ENCODE measurements at places on chromosomes 11 and 22.

- DNase-seq = no peak
These were observed 17.7 kb downstream of the PHLDB1 start for GRCh38 chr11:118625036-118625690.

DNA sequence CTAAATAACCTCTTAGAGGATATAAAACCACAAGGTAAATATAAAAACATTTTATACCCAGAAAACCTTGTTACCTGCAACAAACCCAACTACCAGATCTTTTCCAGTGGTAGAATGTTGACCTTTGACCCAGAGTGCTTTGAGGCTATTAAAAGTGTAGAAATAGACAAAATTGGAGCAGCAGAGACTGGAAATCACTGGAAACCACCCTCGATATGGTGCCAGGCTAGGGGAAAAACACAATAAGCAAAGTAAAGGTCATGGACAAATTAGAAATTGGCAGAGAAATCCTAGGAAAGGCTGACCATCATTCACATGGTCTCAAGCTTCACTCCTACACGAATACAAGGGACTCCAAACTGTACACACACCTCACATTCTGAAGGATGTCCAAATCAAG, 26.7 kb downstream of the SLC25A17 start:
- DNase-seq = no peak

- DNase-seq = no peak
These were observed 15.0 kb downstream of the TUB start for GRCh38 chr11:8095806-8096522.

DNA sequence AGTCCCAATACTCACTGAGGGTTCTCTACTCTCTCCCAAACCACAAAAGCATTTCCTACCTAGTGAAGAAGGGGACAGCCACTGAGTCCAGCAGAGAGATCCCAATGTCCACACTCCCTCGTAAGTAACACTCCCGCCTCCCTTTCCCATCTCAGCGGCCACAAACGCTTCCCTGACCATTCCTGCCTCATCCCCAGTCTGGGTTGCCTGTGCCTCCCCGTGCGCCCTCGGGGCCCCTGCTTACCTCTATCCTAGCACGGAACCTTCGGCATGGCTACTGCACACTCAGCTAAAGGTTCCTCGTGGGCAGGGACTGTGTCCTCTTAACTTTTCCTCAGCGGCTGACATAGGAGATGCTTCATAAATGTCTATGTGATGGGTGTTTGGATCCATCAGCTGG, 1.5 kb downstream of the UPK2 start:
- DNase-seq = no peak

DNA sequence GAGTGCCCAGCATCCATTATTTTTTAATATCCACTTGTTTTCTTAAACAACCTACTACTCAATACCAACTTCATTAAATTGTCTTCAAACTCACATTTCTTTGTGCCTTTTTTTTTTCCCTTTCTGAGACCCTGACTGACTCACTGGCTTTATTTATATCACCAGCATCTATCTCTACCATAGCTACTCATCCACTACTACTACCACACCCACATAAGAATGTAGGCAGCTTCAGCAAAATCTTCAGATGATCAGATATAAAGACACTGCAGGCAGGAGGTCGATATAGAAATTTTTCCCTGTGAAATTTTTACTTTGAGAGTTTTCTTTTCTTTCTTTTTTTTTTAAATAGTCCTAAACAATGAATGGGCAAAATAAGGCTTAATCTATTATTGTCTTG, 2.2 kb downstream of the OR56B1 start:
- no peak for DNase-seq

GRCh38 chr11:44607319-44607962, 42.0 kb downstream of the CD82 start:
- no peak for DNase-seq

- no peak for DNase-seq
These were observed at the start of gene HTR3A for GRCh38 chr11:113974741-113975470. Gene HTR3A (plus strand): TSS chr11:113975108. CDS start chr11:113975326, 218 bp downstream.

DNA sequence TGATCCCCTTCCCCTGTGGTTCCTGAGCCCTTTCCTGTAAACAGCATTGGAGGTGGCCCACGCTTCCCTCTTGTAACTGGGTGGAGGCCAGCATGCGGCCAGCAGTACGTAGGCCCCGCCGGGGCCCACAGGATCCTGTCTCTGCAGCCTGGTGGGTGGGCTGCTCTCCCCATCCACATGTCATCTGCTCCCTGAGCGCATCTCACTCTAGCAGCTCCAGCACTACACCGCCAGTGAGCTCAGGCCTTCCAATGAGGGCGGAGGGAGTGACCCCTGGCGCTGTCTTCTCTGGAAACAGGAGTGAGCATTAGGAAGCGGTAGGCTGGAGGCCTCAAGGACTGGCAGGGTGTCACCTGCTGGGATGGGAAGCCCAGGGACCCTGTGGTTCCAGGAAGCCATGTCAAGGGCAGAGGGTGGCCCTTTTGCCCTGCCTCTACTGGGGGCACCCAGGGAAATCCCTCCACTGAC, 363.9 kb downstream of the TBC1D22A start:
- no peak for DNase-seq

GRCh38 chr11:29914203-29914930, 102.5 kb downstream of the KCNA4 start:
- DNase-seq = no peak

DNA sequence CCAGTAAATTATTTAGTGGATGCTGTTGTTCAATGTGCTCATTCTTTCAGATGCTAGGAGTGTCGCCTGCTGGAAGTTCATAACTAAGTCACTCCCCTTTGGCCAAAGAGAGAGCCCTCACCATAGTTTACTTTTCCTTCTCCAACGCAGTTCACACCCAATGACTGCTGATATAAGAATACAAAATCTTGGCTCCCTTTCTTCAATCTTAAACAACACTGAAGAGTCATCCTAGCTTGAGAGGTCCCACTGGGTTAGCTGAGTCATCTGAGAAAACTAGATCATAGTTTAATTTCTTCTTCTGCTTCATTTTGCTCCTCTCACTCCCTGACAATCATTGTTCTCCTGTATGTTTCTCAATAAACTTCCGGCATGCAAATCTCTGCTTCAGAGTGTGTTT, 5.4 kb upstream of the OR52L1 start:
- no peak for DNase-seq

- no peak for DNase-seq
These were observed 4.9 kb upstream of the SLC16A8 start for GRCh38 chr22:38088629-38089473.

GRCh38 chr22:38824585-38824984, 19.2 kb downstream of the NPTXR start:
- peak; percentile 54 for DNase-seq

DNA sequence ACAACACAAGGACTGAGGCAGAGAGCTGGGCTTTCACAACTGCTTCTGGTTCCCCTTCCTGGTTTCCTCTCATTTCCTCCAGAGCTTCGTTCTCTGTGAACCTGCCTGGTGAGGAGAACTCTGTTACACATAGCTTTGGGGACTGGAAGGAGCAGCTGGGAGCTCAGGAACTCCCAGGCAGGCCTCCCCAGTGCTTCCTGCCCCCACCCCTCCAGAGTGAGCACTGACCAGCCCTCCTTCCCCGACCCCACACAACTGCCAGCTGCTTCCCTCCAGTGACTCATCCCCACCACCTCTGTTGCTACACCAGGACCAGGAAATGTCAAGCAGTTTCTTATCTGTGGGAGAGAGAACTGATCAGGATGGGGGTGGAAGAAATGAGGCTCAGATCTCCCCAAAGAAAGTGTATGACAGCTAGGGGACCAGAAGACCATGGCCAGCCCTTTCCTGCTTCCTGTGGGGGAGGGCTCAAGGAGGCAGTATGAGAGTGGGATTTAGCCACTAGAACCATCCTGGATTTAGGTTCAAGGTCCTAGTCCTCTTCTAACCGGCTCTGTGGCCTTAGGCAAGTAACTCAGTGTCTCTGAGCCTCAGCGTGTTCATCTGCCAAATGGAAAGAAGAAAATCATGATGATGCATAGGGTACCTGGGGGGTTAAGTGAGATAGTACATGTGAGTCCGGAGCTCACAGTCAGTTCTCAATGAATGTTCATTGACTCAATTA, 4.5 kb upstream of the TP53I11 start:
- no peak for DNase-seq

DNA sequence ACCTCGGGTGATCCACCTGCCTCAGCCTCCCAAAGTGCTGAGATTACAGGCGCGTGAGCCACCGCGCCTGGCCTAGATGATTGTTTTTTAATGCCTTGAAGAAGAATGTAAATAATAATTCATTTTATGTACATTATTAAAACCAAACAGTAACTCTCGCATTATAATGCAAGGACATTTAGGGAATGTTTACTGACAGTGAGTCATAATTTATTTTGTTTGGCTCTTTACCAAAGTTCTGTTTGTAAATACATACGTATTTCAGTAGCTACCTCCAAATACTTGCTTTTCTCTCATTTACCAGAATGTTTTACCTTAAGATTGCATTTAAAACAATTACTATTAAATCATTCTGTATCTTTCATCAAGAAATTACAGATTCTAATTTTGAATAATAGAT, 3.0 kb downstream of the RAB39A start:
- no peak for DNase-seq

DNA sequence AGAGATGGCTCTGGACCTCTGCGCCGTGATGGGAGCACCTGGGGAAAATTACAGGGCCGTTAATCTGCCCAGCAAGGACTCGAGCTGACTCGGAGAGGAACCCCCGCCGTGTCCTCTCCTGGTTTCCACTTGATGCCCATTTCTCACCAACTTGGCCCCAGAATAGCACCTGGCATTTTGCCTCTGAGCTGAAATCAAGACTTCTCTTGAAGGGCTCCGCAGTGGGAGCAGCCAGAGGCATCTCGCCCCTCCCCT, 19.0 kb upstream of the CABP7 start:
- no peak for DNase-seq

DNA sequence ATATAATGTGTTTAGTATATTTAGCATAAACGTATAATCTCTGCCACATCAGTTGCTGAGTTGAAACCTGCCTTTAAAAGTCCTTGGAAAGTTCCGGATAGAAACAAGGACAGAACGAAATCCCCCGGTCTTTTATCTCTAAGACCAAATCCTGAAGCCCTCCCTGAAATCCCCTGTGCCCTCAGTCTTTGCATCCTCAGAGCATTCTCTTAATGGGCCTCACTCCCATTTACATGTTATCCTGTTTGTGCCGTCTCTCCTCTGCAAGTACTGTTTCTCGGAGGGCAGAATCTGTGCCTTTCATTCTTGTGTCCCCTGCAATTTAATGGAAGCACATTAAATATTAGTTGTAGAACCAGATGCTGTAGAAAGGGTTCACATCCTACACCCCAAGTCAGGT, 56.0 kb downstream of the ZNRF3 start:
- DNase-seq = no peak

GRCh38 chr22:48242461-48242864, 1480.0 kb downstream of the TBC1D22A start:
- no peak for DNase-seq

DNA sequence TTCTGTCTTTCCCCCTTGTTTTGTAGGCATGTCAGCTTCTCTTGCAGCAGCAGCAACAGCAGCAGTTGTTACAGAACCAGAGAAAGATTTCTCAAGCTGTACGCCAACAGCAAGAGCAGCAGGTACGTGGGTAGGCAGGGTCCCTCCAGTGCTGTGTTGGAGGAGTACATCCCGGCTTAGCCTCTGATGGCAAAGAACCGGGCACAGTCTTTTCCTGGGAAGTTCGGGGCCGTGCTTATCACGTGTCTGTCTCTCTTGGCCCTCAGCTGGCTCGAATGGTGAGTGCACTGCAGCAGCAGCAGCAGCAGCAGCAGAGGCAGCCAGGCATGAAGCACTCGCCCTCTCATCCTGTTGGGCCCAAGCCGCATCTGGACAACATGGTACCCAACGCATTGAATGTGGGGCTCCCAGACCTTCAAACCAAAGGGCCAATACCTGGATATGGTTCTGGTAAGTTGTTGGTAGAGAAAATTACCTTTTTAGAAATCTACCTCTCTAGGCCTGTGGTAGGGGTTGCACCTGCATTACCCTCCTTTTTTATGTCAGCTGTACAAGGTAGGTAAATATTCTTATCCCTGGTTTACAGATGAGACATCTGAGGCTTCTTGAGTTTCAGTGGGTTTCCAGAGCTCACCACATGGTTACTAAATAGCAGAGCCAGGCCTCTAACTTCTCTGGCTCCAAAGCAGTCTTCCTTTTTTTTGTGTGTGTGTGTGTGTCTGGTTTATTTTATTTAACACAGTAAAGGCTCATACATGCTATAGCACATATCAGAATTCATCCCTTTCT, 45.2 kb upstream of the ADSL start:
- no peak for DNase-seq

DNA sequence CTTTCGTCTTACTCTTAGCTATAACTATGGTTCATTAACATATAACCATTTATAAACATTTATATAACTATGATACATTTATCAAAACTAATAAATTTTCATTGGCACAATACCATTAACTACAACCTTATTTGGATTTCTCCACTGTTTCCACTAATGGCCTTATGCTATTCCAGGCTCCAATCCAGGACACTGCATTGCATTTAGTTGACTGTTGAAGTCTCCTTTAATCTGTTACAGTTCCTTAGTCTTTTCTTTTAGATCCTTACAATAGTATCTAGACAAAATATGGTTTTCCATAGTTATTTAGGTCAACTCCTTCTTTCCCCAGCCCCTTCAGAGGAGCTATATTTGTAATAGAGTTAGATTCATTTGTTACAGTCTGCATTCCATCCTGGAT, 47.2 kb downstream of the CCDC34 start:
- no peak for DNase-seq

DNA sequence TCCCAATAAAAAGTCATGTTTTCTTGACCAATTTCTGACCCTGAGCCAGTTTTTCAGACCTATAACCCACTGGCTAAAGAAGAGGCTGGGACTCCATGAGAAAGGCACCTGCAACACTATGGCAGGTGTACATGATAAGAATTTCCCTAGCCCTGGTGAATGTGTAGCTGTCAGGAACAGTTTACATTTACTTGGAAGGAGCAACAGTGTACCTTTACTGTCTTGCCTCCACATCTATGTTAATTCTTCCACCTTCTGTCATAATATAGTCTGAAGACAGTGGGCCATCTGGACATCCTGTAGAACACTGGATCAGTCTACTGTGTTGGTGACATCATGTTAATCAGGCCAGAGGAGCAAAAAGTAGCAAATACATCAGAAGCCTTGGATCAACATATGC, 72.1 kb upstream of the CD82 start:
- DNase-seq = no peak
